ENCODE measurements at places on chromosomes 3 and 15. TPM values are rescaled to one million over a fixed set of nuclear protein-coding genes. Genes with fewer than 3 reads are reported as not detected.
A peak's percentile ranks its signal among the peaks of the same experiment; 100 is the strongest.

GRCh38 chr15:63832620-63833019, 1.1 kb downstream of the HERC1 start:
- DNase-seq: no peak

- DNase-seq: peak; percentile 40
These were observed 10.0 kb upstream of the FILIP1L start for GRCh38 chr3:100124201-100124761.

GRCh38 chr15:93102211-93102610, 13.2 kb upstream of the RGMA start:
- DNase-seq: no peak

Gene MKRN3
- polyA plus RNA-seq: 0.23 TPM

Gene C3orf62
- 3.9 TPM for polyA plus RNA-seq

Gene BCL2A1
- polyA plus RNA-seq: 0.41 TPM

Data from right cardiac atrium (tissue), 5 donors.